ENCODE measurements at places on chromosomes 3 and 15.

DNA sequence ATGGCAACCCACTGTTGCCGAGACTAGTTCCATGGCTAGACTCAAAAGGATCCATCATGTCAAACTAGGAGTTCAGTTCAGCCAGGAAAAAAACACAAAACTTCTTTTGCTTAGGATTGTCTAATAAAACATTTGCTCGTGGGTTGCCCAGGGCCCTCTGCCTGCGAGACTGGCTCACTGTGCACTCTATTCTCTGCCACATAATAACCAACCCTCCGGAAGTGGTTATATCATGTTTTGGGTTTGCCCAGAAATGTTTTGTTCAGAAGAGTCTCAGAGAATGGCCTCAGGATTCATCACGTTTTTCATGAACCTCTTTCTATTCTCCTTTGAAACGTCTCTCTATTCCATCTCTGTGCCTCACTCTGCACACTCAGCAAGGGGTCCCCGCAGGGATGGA lies 216.1 kb downstream of the SV2B start:
- DNase-seq, result no peak

DNA sequence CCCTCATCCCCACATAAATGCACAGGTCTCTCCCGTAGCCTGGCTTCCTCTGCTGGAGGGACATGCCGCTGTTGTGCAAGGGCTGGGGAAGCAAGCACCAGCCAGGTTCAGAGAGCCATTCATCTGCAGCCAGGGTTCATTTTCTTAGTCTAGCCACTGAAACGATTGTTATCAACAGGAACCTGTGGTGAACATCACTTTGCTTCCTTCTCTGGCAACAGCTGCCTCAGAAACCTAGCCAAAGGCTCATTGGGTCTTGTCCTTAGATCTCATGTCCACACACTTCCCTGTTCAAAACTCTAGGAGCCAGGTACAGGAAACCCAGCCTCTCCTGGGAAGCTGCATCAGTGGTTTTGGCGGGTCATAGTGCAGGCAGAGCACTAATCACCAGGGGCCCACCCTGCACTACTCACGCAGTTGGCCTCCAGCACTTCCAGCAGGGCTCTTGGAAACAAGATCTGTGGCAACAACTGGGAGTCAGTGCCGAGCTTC lies 47.0 kb downstream of the OXNAD1 start:
- DNase-seq, result peak; percentile 49

DNA sequence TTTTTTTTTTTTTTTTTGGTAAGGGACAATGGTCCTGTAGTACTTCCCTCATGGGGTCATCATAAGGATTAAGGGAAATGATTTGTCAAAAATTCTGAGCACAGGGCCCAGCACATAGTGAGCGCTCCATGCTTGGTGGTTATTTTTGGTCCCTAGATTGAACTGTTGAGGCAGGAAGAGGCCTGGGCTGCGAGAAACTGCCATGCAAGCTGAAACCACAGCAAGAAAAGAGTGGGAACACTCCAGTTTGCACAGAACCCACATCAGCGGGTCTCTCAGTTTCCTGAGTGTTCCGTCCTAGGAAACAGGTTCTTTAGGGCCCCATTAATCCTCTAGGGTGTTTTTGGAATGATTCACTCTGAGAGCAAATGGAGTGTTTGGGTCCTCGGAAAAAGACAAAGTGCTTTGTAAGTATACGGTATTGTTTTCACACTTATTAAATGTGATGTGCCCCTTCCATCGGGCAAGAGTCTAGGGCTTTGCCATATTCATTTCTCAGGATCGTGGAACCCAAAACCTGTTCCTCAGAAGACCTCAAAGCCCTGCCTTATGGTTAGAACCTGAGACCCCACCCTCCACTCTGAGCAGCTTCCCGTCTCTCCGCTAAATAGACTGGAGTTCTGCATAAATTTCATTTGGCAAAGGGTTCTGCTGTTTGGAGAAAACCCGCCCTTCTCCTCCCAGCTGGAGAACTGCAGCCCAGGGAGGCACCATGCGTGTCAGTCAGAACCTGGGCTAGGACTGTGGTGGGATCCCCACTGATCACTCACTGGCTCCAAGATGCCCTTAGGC lies 60.4 kb downstream of the SPSB4 start:
- no peak for DNase-seq

DNA sequence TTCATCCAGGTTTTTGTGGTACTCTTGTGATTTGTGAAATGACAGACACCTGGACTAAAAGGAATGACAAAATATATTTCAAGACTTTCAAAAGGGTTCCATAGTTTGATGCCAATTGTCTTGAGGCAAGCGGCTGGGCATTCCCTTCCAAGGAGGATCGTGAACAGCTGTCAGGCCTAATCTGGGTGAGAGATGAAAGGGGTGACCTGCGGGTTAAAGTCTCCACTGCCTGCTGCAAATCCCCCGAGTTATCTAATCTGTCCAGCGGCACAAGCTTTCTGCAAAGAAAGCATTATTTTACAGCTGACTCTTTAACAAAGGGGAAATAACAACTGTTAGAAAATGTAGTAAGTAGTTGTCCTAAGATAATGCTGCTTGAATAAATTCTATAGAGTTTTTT lies 128.7 kb upstream of the MB21D2 start:
- no peak for DNase-seq

DNA sequence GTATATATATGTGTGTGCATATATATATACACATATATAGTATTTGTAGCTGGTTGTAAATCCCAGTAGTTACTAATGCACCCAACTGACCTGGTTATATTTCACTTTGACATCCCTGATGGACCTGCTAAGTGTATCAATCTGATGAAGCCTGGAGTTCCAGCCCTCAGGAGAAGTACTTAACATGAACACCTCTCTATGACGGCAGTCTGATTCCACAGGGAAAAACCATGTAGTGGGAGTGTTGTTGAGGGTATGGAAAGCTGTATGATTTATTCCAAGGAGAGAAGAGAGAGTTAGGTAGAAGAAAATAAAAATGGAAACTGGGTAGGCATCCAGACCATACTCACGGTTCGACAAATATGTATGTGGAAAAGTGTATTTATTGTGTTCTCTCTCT lies 531.2 kb upstream of the SEMA6D start:
- DNase-seq, result no peak

DNA sequence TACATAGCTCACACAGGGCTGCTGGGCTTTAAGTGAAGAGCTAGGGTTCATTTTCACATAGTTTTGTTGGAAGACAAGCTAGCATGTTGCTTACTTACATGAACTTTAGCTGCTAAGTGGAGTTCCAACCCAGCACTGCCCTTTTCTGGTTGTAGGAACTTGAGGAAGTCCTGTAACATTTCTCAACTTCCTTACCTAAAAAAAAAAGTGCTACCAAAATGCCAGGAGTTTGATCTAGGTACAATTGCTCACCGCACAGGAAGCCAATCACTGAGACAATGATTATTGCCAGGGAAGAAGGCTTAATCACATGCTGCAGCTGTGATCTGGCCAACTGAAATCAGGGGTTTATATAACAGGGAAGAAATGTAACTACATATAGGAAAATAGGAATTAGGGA lies 52.8 kb downstream of the IL12A start:
- DNase-seq, result no peak
